Fibroblast of skin of right quadriceps (primary cell): ENCODE measurements at places on chromosomes 2 and 18.
A peak's percentile ranks its signal among the peaks of the same experiment; 100 is the strongest.

DNA sequence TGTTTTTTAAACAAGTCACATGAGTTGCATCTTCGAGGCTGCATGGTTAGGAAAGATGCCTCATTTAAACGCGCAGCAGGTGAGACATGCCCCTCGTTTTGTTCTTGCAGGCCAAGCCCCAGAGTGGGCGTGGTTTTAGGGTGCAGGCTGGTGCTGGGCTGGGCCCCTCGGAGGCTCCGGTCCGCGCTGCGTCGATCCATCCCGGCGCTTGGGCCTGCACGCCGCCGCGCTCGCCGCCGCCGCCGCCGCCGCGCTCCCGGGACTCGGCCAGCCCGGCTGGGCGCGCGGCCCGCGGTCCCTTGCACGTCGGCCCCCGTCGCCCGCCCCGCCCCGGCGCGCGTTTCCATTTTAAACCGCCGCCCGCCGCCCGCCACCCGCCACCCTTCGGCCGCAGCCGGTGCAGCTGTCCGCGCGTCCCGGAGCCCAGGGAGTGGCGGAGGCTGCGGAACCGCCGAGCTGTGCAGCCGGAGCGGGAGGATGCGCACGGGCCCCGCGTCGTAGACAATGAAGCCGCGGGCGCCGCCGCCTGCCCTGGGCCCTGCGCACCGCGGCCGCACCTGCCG is 175.5 kb downstream of the AGAP1 start:
- peak; percentile 63 for DNase-seq

GRCh38 chr2:164725542-164725941 is 104.3 kb upstream of the GRB14 start:
- DNase-seq: no peak

DNA sequence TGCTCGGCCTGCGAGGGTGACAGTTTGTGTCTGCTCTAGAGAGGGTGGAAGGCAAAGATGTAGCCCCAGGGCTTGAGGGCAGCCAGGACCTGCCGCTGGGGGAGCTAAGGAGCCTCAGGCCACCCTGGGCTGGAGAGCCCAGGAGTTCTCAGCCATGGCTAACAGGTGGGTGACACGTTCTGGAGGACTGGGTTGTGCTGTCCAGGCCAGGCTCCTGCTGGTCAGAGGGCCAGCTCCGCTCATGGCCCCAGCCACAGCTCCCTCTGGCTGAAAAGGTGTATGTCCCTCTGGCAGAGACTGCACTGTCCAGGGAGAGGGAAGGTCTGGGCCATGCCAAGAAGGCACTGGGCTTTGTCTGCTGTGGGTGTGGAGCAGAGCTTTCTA is 19.2 kb downstream of the TMEM185B start:
- no peak for DNase-seq

DNA sequence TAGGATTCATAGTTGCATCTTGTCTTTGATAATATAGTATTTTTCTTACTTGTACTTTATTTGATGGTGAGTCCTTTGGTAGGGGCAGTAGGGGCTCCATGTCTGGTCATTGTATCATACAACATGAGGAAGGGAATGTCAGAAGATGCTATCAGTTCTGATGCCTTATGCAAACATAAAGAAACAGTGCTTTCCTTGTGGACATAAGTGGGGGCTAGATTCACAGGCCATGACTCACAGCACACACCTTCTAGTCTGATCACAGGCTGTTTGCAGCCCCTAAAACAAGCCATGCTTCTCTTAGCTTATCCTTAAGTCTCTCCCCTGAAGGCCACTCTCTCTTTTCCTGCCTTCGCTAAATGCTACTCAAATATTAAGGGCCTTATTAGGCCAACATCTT is 10.7 kb upstream of the SLC14A1 start:
- DNase-seq: no peak

- DNase-seq: peak; percentile 7
Measured at GRCh38 chr2:57987835-57988573, 58.6 kb upstream of the VRK2 start.

- peak; percentile 75 for DNase-seq
Measured at GRCh38 chr2:9914384-9915065, 37.0 kb upstream of the GRHL1 start.

DNA sequence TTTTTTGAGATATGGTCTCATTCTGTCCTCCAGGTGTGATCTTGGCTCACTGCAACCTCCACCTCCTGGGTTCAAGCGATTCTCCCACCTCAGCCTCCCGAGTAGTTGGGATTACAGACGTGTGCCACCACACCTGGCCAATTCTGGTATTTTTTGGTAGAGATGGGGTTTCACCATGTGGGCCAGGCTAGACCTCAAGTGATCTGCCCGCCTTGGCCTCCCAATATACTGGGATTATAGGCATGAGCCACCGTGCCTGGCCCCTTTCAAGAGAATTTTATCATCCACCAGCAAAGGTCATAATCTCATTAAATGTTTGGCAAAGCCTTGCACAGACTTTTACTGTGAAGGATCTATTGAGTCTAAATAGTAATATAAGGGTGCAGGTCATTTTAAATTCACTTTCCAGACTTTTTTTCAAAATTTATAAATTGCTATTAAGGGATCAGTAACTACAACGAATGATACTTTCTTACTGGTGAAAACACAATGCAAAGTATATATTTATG is 2.5 kb downstream of the HADHA start:
- no peak for DNase-seq

GRCh38 chr2:225293638-225294037 is 105.9 kb upstream of the NYAP2 start:
- DNase-seq: no peak

GRCh38 chr2:79369127-79369526 is 143.7 kb upstream of the CTNNA2 start:
- no peak for DNase-seq

DNA sequence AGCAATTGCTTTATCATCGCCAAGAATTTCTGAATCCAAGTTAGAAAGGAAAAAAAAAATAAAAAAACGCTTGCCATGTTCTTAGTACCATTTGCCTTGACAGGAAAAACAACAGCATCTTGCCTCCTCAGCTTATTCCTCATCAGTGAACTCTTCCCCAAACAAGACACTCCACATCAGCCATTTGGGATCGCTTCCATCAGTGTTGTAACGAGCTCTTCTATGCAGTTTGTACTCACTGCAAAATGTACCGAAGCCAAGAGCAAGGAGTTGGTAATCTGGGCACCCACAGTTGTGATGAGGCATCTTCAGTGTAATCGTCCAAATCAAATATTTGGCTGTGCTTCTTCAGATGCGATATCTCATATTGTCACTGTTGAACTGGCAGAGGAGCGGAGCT is 503.7 kb downstream of the TMEM182 start:
- DNase-seq: no peak

DNA sequence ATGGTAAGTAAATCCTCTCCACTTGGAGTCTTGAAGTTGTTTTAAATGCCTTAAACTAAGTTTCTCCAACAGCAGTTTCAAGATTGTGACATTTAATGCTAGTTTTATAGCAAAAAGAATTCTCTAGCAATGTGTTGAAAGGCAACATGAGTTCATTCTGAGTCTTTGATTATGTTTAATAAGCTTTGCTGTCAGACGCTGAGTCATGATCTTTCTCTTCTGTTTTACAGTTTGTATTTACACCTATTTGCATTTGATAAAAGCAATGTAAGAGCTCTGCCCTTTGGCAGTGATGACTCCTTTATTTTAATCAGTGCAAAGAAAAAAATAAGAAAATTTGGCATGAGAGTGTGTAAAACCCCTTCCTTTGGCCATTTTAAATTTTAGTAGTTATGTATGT is 497.7 kb downstream of the STK39 start:
- no peak for DNase-seq

GRCh38 chr2:150046211-150046610 is 441.3 kb downstream of the RND3 start:
- DNase-seq: peak; percentile 70

DNA sequence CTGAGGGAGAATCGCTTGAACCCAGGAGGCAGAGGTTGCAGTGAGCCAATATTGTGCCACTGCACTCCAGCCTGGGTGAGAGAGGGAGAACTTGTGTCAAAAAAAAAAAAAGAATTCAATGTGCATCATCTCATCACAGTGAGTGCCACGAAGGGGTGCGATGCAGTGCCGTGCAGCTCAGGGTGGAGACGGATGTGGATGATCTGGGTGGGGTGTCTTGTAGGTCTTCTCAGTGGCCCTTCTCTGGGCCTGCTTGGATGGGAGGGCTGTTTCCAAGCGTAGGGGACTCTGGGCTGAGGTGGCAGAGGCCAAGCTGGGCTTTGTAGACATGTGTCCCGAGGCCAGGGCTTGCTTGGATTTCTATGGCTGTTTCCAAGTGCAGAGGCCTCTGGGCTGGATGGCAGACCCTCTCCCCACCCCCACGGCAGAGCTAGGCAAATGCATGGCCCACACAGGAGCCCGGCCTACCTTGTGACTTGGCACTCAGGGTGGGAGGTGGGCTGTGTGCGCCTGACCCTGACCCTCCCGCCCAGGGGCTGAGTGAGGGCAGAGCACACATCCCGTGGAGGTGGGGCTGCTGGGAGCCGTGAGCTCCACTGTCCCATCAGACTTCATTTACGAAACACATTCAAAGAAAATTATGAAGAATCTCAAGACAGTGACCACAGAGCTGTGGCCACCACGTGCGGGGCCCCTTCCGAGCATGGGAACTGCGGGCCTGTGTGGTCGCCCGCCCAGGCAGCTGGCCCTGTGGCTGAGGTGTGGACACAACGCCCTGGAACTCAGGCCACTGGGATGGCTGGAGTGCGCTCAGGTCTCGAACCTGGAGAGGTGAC is 76.4 kb downstream of the ASB1 start:
- no peak for DNase-seq

DNA sequence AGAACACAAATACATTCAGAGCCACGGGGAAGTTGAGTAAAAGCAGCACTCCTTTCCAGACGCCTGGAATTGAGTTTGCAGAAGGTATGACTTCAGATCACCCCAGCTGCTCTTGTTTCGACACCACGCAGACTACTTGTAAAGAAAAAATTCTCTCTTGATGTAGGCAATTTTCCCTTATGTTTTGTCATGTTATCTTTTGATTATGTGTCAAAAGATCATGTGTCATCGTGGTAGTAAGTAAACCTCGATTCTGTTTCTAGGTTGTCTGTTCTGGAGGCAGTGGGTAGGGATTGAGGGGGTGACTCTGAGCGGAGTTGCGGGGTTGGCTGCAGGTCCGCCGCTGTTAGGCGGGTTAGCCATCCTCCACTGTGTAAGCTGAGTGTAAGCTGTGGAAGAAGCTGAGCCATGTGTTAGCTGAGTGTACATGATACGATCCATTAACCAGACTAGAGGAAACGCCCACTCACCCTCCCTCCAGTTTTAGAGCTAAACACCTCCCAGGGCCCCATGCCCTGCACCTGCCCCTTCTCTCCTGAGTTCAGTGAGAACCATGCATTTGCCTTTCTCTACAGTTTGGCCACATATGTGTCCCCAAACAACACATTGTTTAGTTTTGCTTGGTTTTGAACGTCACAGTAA is 181.8 kb downstream of the SNTG2 start:
- DNase-seq: no peak

DNA sequence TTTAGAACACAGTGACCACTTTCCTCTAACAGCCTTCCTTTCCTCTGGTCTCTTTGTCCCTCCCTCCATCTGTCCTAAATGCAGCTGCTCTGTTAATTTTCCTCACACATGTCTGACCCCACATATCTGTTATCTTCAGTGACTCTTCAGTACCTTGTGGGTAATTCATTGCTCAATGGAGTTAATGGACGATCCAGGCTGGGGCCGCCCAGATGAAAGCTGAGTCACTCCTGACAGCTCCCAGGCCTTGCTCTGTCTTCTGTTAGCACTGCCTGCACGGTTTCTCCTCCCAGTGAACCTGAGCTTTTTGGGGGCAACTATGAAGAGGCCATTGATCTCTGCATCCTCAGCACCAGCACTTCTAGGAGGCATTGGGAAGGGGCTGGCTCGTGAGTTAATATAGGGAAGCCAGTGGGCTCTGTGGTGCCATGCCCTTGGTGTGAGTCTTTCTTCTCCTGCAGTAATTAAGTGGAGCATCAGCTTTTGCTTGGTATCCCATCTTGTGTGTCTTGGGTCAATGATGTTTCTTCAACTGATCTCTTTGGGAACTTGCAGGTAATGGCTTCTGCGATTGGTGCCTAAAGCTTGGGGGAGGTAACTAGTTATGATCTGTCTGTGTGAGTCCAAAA is 67.3 kb downstream of the SNORC start:
- DNase-seq: peak; percentile 13

DNA sequence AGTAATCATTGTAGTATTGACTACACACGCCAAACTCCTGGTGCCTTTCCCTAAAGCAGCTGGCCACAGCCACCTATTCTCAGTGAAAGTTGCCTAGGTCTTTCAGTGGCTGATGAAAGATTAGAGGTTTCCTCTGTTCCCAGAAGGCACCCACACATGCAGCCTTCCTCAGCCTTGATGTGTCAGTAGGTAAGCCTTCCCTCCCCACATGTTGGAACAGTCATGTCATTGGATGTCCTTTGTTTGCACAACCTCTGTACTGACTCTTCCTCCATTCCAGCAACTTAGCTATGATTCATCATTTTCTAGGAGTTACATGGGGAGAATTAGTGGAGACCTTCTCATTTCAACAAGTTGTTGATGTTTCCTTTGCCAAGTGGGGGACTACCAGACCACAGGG is 630.8 kb upstream of the SLC39A10 start:
- peak; percentile 40 for DNase-seq

- DNase-seq: no peak
Measured at GRCh38 chr18:74148543-74149070, 284 bp downstream of the TIMM21 start.

DNA sequence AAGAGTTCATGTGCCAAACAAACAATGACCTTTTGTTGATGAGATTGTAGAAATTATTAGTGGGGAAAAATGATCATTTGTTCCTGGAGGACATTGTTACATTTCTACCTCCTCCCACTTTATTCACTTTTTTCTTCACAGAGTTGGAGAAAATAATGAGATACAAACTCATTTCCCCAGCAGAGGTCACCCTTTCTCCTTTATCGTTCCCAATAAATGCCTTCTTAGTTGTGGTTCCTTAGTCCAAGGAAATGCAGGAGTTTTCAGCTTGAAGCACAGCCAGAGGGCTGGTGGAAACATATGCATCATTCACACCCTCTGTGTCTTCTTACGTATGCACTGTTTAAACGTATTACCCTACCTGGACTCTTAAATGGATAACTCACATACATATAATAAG is 108.8 kb downstream of the SLC4A3 start:
- peak; percentile 70 for DNase-seq

- no peak for DNase-seq
Measured at GRCh38 chr2:157990173-157990572, 111.5 kb upstream of the UPP2 start.

- no peak for DNase-seq
Measured at GRCh38 chr2:188314314-188315054, 22.8 kb downstream of the GULP1 start.

- no peak for DNase-seq
Measured at GRCh38 chr18:75075016-75075305, 134.0 kb downstream of the PTGR3 start.

DNA sequence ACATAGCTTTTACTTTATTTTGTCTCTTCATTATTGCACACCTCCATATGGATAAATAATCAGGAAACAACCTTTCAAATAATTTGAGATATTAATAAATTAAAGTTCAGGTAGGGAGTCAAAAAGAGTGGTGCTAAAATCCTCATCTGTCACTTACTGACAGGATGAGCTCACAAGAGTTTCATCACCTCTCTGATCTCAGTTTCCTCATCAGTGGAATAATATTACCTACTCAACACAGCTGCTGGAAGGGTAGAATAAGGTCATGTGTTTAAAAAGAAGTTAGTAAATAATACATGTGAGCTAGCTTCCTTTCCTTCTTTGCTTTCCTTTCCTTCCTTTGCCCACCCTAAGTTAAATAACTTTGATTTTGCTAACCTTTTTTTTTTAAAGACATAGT is 61.9 kb downstream of the RDH14 start:
- DNase-seq: no peak

- peak; percentile 3 for DNase-seq
Measured at GRCh38 chr18:26621161-26622026, 73.0 kb upstream of the KCTD1 start.
